ENCODE measurements at places on chromosomes 16 and 17.

DNA sequence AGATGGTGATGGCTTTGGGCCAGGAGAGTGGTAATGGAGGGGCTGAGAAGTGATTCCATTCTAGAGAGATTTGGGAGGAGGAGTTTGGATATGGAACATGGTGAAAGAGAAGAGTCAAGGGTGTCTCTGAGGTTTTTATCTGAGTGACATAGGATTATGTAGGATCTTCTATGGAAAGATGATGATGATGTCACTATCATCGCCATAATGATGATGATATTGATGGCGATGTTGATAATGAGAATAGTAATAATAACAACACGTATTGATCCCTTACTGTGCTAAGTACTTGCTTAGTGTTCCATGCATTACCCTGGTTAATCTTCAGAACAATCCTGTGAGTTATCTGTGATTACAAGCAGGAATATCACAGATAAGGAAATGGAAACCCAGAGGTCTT lies 16.6 kb downstream of the PDILT start:
- no peak for DNase-seq

DNA sequence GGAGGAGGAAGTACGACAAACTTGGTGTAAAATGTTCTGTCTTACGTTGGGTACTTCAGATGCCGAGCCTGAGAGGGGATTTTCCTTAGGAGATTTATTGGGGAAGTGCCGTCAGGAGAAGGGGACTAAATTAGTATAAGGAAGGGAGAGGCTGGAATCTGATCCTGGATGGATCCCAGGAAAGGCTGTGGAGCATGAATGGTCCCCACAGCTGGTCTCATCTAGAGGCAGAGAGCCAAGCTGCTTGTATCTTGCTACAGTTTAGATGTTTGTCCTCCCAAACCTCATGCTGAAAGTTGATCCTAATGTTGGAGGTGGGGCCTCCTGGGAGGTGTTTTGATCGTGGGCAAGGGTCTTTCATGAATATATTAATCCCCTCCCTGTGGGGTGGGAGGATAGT lies 798.4 kb upstream of the EEF2KMT start:
- DNase-seq = no peak

GRCh38 chr17:81524039-81524864 lies 3.9 kb upstream of the FSCN2 start:
- DNase-seq = no peak

DNA sequence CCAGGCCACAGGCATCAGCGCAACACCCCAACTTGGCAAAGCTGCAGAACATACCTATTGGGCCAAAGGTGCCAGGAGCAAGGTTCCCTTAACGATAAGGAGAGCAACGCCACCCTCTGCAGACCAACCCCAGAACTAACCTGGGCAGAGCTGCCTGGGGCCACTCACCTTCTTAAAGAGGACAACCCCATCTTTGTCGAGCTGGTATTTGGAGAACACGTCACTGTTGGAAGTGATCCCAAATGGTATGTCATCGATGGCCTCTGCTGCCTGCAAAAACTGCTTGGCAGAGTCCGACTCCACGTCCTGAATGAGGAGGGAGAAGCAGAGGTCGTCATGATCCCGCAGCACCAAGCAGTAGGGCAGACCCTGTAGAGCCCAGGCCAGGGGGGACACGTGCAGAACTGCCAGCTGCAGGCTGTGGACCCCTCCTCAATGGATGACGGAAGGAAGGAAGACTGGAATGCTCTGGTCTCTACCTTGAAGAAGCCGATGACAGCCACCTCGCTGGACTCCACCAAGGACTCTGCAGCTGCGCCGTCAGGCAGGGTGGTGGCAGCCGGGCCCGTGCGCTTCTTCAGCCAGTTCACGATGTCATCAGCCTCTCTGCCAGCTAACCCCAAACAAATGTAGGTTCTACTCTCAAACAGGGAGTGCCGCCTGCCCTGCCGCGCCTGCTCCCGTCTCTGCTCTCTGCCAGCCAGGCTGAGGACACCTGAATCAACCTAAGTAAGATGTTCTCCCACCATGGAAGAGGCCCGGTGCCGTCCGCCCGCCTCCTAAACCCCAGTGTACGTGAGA lies 5.2 kb downstream of the P4HB start:
- DNase-seq = no peak

- DNase-seq = no peak
Observed at GRCh38 chr17:74549343-74549742, 3.4 kb upstream of the CD300C start.

- no peak for DNase-seq
Observed at GRCh38 chr17:8875957-8876356, 8.5 kb upstream of the PIK3R6 start.

GRCh38 chr17:44350733-44351226 lies 5.7 kb downstream of the GRN start:
- peak; percentile 28 for DNase-seq

DNA sequence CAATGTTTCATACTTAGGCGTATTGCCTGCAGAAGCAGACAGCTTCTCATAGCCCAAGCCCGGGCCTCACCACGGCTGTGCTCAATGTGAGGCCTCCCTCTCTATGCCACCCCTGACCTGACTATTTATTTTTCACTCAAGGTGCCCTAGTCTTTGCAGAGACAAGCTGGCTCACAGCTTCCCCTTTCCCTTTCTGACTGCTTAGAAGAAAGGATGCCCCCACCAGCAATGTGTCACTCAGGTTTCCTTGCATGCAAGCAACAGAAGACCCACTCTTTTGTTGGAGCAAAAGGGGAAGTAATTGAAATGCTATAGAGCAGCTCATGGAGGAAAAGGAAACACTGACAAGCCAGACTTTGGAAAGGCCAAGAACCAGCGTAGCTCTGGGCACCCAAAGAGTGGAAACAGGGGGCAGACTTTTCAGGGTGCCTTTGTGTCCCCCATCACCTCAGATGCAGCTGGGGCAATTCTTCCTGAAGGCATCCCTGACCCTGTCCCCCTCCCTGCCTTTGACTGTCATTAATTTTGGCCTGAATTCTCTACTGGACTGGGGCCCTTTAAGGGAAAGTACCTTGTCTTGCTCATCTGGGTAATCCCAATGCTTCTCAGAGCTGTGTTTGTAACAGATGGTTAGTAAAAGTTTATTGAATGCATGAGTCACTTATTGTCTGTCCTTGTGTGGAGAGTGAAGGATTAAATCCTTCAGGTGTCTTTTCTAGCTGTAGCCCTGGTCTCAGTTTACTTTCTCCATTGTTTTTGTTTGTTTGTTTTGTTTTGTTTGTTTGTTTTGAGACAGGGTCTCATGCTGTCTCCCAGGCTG lies 17.8 kb downstream of the RGS9 start:
- no peak for DNase-seq

GRCh38 chr17:794876-795275 lies 12.7 kb downstream of the MRM3 start:
- DNase-seq = peak; percentile 52

DNA sequence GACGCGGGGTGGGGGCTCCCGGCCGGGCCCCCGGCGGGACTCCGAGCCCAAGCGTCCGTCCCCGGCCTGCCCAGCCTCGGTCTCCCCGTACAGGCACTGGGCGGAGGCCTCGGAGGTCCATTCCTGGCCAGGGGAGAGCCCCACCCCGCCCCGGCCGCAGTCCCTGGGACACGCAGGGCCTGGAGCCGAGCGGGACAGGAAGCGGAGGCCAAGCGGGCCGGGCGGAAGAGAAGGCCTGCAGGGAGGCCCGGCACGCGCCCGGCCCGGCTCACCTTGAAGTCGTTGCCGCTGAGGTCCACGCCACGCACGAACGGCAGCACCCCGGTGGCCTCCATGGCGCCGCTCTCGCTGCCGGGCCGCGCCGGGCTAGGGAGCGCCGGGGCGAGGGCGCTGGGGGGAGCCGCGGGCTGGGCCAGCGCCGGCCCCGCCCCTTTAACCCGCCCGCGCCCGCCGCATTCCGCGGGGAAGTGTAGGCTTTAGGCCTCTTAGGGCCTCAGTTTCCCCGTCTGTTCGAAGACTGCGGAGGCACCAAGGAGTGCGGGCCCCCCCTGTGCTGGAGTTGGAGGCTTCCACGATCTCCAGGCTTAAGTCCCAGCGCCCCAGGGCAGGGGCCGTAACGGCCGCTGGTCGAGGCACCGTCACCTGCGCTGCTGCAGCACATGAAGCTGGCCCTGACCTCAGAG lies at the start of gene FLII:
Gene FLII, minus strand, starts transcription at position 383 of the 683 bp plus-strand sequence. Its CDS starts 48 bp downstream, at position 335.
- no peak for DNase-seq

- no peak for DNase-seq
Observed at GRCh38 chr17:57976594-57976993, 11.5 kb downstream of the VEZF1 start.

GRCh38 chr17:39208893-39209292 lies 8.8 kb downstream of the RPL19 start:
- DNase-seq = no peak

DNA sequence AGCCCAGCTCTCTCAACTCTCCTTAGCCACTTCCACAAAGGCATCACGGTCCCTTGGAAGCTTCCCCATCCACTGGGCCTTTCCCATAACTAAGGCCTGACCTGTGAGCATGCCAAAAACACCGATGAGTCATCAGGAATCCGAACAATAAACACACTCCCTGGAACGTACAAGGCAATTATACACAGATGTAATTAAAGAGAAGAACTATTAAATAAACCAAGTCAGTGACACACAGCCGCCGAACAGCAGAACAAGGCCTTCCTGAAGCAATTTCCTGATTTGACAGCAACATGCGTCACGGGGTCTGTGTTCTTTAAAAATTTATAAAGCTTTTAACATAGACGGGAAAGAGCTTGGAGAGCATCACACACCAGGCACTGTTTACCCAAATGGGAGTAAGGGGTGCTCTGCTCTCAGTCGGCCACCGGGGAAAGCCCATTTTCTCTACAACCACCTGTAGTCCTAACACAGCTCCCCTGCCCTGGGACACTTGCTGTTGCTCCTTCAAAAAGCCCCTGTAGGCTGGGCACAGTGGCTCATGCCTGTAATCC lies 29.4 kb downstream of the COG7 start:
- DNase-seq = no peak

GRCh38 chr16:1708768-1709180 lies 2.8 kb downstream of the MAPK8IP3 start:
- DNase-seq = peak; percentile 71

GRCh38 chr17:76726776-76727718 lies at the start of gene METTL23:
Gene METTL23, plus strand, starts transcription at chr17:76726839. Its CDS starts 2,872 bp downstream, at chr17:76729711.
- no peak for DNase-seq

GRCh38 chr17:68456339-68457167 lies 743 bp downstream of the WIPI1 start:
- no peak for DNase-seq

DNA sequence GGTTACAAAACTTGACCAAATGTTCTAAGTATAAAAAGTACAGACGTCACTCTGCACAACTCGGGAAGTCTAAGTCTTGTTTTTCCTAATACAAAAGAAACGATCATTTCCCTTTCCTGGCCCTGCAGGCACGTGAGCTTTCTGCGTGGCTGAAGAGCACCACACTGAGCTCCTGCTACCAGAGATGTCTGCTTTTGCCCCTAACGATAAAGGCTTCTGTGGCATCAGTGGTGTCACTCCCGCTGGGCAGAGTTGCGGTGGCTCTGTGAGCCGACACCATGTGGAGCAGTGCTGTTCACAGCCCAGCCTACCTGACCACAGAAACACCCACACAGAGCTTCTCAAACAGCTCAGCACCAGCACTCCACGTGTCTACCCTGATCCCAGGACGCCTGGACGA lies 20.5 kb downstream of the EMC8 start:
- DNase-seq = no peak

- DNase-seq = no peak
Observed at GRCh38 chr17:11768981-11769380, 170.7 kb downstream of the DNAH9 start.

GRCh38 chr16:21184834-21185233 lies 26.4 kb downstream of the LDAF1 start:
- no peak for DNase-seq

DNA sequence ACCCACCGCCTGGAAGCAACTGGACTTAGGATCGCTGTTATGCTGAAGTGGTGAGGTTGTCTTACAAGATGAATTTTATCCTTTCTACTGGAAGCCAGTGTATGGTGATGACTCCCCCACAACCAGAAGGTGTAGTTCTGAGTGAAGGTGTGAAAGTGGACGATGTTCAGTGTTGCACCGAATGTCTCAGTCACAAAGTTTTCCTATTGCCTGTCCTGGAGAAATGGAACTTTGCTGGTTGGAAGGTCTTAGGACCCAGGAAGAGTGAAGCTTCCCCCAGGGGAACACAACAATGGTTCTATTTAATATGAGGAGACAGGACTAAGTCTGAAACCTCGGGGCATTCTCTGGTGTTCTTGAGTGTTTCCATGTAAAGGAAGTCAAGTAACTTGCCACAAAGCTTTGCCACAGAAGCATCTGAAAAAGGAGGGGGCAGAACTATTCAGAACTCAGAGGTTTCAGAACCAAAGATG lies 44.2 kb downstream of the USP22 start:
- no peak for DNase-seq

DNA sequence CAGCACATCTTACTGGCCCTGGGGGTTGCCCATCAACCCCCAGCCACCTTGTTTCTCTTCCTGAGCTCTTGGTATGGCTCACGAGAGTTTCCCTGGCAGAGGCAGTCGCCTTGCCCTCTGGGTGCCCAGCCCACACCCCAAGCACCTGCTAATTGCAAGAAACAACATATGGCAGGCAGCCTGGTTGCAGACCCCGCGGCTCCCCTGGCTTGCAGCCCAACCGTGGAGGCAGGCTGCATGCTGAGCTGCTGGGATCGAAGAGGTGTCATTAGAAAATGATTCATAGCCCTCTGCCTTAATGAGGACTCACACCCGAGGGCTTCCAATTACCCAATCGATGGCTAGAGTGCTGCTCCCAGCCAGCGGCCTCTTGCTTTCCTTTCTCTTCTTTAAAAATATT lies 115.7 kb downstream of the TMEM114 start:
- no peak for DNase-seq

GRCh38 chr17:16254773-16255400 lies 37.9 kb downstream of the PIGL start:
- no peak for DNase-seq

GRCh38 chr16:65201511-65201910 lies 79.6 kb upstream of the CDH11 start:
- no peak for DNase-seq

DNA sequence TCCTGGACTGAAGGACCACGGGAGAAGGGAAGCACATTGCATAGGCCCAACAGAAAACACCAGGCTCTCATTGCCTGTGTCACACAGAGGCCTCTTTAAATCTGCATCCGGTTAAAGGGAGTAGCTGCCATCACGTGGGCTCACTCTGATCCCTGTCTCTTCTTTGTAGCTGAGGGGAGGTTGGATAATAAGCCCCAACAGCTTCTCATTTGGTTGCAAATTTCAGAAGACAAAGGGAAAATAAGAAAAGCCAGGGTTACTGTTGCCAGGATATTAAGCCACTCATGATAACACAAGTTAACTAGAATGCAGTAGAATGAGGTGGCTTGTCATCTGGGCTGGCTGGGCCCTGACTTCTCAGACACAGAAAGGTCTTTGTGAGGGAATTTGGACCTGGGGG lies 325.1 kb upstream of the ERCC4 start:
- no peak for DNase-seq

- DNase-seq = no peak
Observed at GRCh38 chr17:81568416-81568815, 16.3 kb upstream of the FAAP100 start.
